ENCODE measurements at places on chromosomes 16 and 17. TPM values are rescaled to one million over a fixed set of nuclear protein-coding genes. Genes with fewer than 3 reads are reported as not detected.

DNA sequence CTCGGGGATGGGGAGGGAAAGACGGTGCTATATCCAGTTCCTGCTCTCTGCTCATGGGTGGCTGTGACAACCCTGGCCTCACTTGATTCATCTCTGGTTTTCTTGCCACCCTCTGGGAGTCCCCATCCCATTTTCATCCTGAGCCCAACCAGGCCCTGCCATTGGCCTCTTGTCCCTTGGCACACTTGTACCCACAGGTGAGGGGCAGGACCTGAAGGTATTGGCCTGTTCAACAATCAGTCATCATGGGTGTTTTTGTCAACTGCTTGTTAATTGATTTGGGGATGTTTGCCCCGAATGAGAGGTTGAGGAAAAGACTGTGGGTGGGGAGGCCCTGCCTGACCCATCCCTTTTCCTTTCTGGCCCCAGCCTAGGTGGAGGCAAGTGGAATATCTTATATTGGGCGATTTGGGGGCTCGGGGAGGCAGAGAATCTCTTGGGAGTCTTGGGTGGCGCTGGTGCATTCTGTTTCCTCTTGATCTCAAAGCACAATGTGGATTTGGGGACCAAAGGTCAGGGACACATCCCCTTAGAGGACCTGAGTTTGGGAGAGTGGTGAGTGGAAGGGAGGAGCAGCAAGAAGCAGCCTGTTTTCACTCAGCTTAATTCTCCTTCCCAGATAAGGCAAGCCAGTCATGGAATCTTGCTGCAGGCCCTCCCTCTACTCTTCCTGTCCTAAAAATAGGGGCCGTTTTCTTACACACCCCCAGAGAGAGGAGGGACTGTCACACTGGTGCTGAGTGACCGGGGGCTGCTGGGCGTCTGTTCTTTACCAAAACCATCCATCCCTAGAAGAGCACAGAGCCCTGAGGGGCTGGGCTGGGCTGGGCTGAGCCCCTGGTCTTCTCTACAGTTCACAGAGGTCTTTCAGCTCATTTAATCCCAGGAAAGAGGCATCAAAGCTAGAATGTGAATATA, 4.8 kb upstream of the LASP1NB start:
- H3K4me3 ChIP-seq, result no peak overlapping the region
- no peaks in the 10 kb centered on the region for H3K27me3 ChIP-seq
- no peaks in the 10 kb centered on the region for H3K4me1 ChIP-seq
- DNase-seq, result no peak
- no peak overlapping the region for H3K27ac ChIP-seq
- peaks cover 41% of the 10 kb centered on the region for H3K36me3 ChIP-seq

DNA sequence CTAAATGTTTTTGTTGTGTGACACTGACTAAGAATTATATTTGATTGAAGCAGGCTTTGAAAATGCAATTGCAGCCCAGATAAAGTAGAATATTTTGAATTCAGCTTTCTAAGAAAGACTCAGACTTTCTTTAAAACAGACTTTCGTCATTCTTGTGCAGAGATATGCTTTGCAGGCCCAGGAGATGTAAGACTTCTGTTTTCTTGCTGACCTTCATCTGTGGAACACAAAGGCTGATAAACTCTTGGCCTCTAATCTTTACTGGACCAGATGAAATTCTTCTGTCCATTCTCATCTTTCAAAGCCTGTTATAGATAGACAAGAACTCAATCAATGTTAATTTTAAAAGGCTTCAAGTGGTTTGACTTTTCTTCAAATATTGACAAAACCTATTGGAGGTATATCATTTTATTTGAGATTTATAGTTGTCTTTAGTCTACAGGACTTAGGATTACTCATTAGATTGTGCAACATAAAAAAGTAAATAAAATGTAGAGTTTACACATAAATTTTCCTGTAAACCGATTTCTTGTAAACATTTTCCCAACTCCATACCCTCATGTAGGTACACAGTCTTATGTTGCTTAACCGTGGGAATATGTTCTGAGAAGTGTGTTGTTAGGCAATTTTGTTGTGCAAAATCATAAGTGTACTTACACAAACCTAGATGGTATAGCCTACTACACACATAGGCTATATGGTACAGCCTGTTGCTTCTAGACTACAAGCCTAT, 94.2 kb downstream of the MAP2K4 start:
- 0 out of 2 replicates have a peak, but pooled peaks cover 5% of the 10 kb centered on the region for H3K4me1 ChIP-seq
- no peaks in the 10 kb centered on the region for H3K27me3 ChIP-seq
- peaks cover 28% of the 10 kb centered on the region for H3K36me3 ChIP-seq
- H3K27ac ChIP-seq, result no peak overlapping the region
- no peak for DNase-seq
- no peak overlapping the region for H3K4me3 ChIP-seq

DNA sequence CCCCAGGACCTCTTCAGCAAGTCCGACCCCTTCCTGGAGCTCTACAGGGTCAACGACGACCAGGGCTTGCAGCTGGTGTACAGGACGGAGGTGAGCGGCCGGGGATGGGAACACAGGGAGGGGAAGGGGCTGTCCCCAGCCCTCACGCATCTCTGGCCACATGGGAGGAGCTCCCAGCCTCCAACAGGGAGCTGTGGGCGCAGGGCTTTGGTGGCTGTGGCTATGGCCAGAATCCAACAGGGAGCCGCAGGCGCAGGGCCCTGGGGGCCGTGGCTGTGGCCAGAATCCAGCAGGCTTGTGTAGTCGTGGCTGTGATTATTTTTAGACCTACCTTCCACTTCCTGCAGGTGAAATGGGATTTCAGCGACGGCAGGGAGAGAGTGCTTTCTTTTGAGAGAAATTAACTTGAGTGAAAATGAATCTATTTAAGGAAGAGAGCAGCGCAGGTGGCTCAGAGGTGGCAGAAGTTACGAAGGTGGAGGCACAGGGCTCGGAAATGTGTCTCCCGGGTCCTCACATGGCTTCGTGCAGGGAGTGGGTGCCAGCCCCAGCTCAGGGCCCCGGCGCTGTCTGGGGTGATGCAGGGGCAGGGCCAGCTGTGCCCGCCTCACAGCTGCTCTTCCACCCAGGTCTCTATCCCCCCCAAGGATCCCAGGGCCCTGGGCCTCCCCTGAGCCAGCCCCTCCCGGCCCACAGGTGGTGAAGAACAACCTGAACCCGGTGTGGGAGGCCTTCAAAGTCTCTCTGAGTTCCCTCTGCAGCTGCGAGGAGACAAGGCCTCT, 9.4 kb downstream of the CPNE7 start:
- H3K36me3 ChIP-seq, result no peaks in the 10 kb centered on the region
- H3K4me1 ChIP-seq, result peaks cover 16% of the 10 kb centered on the region
- no peaks in the 10 kb centered on the region for H3K27me3 ChIP-seq
- DNase-seq, result no peak

CES4A gene
- 5.0 TPM for total RNA-seq

- DNase-seq, result no peak
- H3K27ac ChIP-seq, result no peak overlapping the region
- no peaks in the 10 kb centered on the region for H3K27me3 ChIP-seq
- H3K36me3 ChIP-seq, result peaks cover 40% of the 10 kb centered on the region
Observed at GRCh38 chr16:89522287-89522686, 14.1 kb downstream of the SPG7 start.

DNA sequence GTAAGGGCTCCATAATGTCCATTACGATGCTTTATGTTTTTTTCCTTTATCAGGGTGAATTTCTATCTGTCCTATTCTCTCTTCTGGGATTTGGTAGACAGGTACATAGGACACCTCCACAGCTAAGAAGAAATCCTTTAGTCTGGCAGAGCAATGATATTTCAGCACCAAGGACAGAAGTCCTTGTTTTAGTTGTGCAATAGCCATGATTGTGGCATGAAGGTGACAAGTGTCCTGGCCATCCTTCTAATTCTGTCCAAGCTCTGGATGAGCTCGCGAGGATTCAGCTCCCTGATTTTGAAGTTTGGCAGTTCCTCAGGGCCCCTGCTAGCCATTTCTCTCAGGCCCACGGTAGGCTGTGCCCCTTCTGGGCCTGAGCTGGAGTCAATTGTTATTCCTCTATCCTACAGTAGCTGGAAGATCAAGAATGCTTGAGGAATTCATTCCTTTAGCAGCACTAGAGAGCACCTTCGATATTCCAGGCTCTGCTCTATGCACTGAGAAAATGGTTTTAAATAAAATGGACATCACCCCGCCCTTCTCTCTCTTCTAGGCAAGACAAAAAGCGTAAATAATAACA, 320.8 kb downstream of the XYLT1 start:
- H3K36me3 ChIP-seq, result peaks cover 4% of the 10 kb centered on the region
- DNase-seq, result peak; percentile 12
- no peak overlapping the region for H3K4me3 ChIP-seq
- no peak overlapping the region for H3K27ac ChIP-seq
- H3K27me3 ChIP-seq, result no peaks in the 10 kb centered on the region
- no peaks in the 10 kb centered on the region for H3K4me1 ChIP-seq

GRCh38 chr16:3349175-3349574, 6.5 kb upstream of the OR2C1 start:
- no peak overlapping the region for H3K27ac ChIP-seq
- no peaks in the 10 kb centered on the region for H3K36me3 ChIP-seq
- H3K4me3 ChIP-seq, result no peak overlapping the region
- DNase-seq, result no peak

- no peak overlapping the region for H3K4me3 ChIP-seq
- H3K27me3 ChIP-seq, result no peaks in the 10 kb centered on the region
- H3K27ac ChIP-seq, result no peak overlapping the region
- no peaks in the 10 kb centered on the region for H3K36me3 ChIP-seq
- no peaks in the 10 kb centered on the region for H3K4me1 ChIP-seq
- no peak for DNase-seq
Observed at GRCh38 chr16:4976611-4977145, 18.5 kb downstream of the SEC14L5 start.

- no peak overlapping the region for H3K4me3 ChIP-seq
- no peak for DNase-seq
Observed at GRCh38 chr17:50110591-50111349, 15.6 kb downstream of the PDK2 start.

DNA sequence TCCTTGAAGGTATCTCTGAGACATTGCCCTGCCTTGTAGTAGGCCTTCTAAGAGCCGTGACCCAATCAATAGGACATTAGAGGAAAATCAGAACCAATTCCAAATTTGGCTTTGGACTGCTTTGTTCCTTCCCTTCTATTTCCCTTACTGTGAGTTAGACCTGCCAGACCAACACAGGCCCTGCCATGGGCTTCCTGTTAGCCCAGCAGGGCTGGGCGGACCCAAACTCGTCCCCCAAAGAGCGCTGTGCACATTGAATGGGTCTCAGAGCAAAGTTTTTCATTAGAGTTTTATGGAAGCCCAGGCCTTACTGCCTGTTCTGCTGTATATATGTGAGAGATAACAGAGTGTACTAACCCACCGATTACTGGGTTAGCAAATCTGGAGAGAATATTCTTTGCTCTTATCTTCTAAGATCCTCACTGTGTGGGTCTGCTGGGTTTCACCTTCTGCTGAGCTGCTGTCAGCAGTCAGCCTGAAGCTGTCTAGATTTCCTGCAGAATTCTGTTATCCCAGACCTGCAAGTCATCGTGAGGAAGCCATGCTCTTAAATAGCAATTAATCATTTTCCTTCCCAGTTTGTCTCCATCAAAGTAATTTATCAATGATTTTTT, 5.7 kb downstream of the ARHGAP44 start:
- no peaks in the 10 kb centered on the region for H3K27me3 ChIP-seq
- no peaks in the 10 kb centered on the region for H3K36me3 ChIP-seq
- H3K4me1 ChIP-seq, result no peaks in the 10 kb centered on the region
- no peak for DNase-seq
- no peak overlapping the region for H3K4me3 ChIP-seq
- H3K27ac ChIP-seq, result no peak overlapping the region

DNA sequence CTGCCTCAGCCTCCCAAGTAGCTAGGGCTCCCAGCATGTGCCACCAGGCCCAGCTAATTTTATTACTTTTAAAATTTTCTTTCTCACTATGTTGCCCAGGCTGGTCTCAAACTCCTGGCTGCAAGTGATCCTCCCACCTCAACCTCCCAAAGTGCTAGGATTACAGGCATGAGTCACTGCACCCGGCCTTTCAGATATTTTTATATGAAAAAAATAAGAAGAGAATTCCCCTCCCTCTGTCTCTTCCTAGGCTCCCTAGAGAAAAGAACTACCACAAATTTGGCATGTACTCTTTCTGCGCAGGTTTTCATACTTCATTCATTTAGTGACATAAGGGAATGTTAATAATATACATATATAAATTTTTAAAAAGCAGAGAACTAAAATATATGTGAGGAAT, 21.7 kb upstream of the SMURF2 start:
- H3K27me3 ChIP-seq, result no peaks in the 10 kb centered on the region
- peaks cover 65% of the 10 kb centered on the region for H3K4me1 ChIP-seq
- H3K27ac ChIP-seq, result peak overlapping the region; percentile 92
- no peaks in the 10 kb centered on the region for H3K36me3 ChIP-seq
- H3K4me3 ChIP-seq, result no peak overlapping the region
- peak; percentile 46 for DNase-seq

TBC1D3B gene
- not detected for total RNA-seq

SMYD4 gene
- total RNA-seq, result 14.5 TPM

GRCh38 chr16:82150549-82150948, 19.5 kb downstream of the MPHOSPH6 start:
- H3K4me3 ChIP-seq, result no peak overlapping the region
- peaks cover 15% of the 10 kb centered on the region for H3K36me3 ChIP-seq
- H3K27me3 ChIP-seq, result no peaks in the 10 kb centered on the region
- H3K27ac ChIP-seq, result no peak overlapping the region

Measured in GM23248 (cell line).